ENCODE measurements at places on chromosomes 16 and 17.

GRCh38 chr16:85316321-85316919 is 204.1 kb upstream of the CIBAR2 start:
- no peak for DNase-seq

GRCh38 chr17:73533781-73534180 is 110.5 kb downstream of the SDK2 start:
- no peak for DNase-seq

- DNase-seq = no peak
Observed at GRCh38 chr16:86195863-86196630, 297.1 kb downstream of the IRF8 start.

DNA sequence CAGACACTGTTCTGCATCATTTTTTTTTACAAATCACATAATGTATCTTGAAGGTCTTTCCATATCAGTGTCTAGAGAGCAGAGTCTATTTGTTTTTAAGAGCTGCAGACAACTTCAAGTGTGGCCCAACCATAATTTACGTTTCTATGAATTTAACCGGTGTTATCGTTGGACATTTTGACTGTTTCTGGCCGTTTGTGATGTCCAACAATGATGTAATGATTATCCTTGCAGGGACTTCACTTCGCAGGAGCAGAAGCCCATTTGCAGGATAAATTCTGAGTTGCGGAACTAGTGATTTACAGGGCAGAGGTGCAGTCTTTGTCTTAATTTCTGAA is 26.9 kb upstream of the HLF start:
- DNase-seq = no peak

- DNase-seq = peak; percentile 12
Observed at GRCh38 chr17:76816590-76817135, 51.5 kb upstream of the MGAT5B start.

- DNase-seq = no peak
Observed at GRCh38 chr17:60296177-60296576, 95.8 kb downstream of the USP32 start.

- no peak for DNase-seq
Observed at GRCh38 chr17:34241062-34241461, 14.0 kb upstream of the CCL2 start.

DNA sequence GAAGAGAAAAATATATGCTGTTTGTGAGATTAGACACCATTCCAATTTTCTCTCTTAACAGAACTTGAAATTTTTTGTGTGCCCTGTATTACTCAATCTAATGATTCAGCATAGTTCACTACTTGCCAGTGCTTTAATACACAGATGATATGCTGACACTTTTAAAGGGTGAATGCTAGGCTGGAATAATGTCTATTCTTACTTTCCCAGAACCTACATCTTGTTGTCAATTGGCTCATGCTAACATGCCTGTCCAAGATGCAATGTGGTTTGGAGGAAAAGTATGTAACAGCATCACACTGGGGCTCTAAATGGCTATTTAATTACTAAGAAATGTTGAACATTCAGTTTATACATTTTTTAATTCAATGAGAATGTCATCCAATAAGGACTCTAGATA is 7.6 kb upstream of the MAP2K6 start:
- DNase-seq = no peak

- DNase-seq = no peak
Observed at GRCh38 chr17:68290955-68291835, at the start of the genes ARSG and SLC16A6. Gene ARSG (plus strand): TSS chr17:68291495. CDS start chr17:68307494, 15,999 bp downstream. Gene SLC16A6 (minus strand): TSS chr17:68291127. CDS start chr17:68278320, 12,807 bp downstream.

- DNase-seq = no peak
Observed at GRCh38 chr16:15031179-15031578, 24.7 kb downstream of the NTAN1 start.

GRCh38 chr16:87487361-87487924 is 5.4 kb downstream of the ZCCHC14 start:
- no peak for DNase-seq

- DNase-seq = no peak
Observed at GRCh38 chr17:17952691-17953090, 19.5 kb downstream of the TOM1L2 start.

- DNase-seq = no peak
Observed at GRCh38 chr16:78962457-78962929, 638.0 kb downstream of the MAF start.

DNA sequence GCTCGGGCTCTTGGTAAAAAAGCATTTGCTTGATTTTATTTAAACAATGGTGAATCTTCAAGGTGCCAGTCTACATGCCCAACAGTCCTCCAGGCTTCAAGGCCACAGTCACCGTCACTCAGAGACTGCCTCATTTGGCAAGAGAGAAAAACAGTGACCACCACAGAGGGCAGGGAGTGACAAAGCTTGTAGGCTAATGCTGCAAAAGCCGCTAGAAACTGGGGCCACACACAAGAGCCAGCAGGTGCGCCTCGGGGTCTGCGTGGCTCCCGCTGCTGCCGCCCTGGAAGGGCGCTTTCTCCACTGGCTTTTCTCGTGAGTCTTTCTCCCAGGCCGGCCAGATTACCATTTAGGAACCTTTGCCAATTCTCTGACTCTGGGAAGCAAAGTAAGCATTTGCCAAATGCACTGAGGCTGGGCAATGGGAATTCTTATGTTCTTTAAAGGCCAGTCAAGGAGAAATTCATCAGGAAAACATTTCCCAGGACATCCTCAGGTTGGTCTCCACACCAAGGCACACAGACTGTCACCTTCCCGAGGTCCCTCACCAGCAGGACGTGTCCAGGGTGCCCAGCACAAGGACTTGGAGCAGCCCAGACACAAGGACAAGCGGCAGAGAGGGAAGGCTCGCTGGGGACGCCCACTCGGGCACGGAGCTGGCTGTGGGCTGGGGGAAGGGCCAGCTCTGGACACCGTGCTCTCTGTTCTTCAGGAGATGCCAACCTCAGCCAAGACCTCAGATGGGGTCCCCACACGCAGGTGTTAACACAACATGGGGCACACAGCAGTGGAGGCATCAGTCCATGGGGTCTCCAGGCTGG is 12.5 kb upstream of the C16orf95 start:
- DNase-seq = no peak

DNA sequence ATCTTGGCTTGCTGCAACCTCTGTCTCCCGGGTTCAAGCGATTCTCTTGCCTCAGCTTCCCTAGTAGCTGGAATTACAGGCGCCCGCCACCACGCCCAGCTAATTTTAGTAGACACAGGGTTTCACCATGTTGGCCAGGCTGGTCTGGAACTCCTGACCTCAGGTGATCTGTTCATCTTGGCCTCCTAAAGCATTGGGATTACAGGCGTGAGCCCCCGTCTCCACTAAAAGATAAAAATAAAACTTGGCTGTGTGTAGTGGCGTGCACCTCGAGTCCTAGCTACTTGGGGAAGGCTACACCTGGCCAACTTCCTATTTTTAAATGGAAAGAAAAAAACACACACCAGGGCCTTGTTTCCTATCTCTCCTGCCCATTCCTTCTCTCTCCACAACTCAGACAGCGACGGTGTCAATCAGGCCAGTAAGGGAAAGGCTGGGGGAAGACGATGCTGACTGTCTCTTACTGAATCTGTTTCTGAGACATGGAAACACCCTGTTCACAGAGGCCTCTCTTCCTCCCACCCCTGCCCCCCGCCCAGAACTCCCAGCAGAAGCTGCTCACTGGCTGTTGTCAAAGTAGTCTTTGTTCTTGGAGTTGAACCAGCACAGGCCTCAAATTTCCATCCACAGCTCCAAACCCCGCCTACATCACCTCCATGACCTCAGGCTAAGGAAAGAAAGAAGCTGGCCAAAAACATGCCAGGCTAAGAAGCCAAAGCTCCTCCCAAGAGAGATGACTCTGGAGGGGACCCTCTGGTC is 96.6 kb downstream of the NXN start:
- no peak for DNase-seq

GRCh38 chr17:75695141-75695829 is 26.0 kb upstream of the ITGB4 start:
- no peak for DNase-seq

DNA sequence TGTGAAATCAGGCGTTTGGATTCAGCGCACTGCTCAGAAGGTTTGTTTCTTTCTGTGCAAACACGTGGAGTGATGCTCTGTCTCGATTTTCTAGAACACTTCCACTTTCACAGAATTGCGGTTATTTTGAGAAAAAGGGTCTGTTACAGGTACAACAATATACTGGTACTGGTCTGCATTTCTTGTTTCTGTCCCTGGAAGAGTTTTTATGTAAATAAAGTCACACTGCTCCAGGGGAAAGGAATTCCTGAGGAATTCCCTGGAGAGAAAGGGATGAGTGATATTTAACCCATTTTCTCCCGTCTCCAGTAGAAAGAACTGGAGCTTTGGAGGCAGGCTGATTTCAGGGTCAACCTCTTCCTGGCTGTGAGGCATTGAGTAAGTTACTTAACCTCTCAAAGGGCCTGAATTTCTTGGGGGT is 16.2 kb upstream of the RMI2 start:
- no peak for DNase-seq

Data from stromal cell of bone marrow (primary cell).